ENCODE measurements at places on chromosomes 13 and 19.

GRCh38 chr13:87872813-87873212, 201.6 kb downstream of the SLITRK5 start:
- no peak for DNase-seq

- no peak for DNase-seq
Measured at GRCh38 chr19:4690361-4690760, 20.2 kb upstream of the MYDGF start.

DNA sequence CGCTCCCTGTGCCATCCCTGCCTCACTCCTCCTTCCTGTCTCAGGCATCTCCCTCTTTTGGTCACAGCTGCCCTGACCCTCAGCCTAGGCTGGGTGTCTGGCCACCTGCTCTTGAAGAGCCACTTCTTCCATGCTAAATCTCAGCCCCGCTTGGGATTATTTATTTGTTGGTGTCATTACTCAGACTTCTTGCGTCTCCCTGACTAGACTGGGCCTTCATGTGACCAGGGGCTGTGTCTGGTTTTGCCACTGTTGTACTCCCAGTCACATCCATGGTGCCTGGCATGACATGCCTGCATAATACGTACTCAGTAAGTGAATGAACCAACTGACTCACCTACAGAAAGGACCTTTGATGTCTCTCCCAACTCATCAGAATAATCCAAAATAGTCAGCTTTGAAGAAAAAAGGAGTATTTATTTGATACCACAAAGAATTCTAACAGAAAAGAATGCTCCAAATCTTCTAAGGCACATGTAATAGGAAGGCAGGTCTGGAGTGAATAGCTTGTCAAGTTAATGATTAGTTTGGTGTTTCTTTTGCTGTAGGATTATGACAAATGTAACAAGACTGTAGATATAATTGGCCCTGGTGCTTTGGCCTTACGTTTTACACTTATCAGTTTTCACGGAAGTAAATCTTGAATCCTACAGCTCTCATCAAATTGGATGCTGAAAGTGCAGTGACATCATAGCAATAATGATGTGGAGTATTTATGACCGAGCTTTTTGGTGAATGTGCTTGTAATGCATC, 84.0 kb downstream of the ALOX5AP start:
- DNase-seq, result no peak

DNA sequence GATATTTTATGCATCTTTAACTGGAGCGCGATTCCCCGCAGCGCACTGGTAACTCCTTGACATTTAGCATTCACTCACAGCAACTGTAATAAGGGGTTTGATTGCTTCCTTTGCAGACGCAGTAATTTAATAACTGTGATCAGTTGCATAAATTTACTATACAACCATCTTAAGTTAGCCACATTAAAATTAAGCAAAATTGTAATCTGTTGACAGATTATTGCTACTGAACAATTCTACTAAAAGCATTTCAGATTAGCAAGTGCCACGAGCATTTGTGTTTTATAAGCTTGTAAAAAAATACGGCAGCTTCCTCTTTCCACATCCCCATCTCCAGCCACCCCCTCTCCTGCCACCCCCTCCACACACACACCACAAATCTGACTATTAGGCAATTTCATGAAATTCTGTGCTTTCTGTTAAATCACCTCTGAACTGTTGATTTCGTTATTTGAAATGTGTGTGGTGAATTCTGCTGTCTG, 44.4 kb downstream of the TSHZ3 start:
- no peak for DNase-seq

- DNase-seq, result no peak
Measured at GRCh38 chr19:2732157-2732725, 7.6 kb downstream of the SLC39A3 start.

DNA sequence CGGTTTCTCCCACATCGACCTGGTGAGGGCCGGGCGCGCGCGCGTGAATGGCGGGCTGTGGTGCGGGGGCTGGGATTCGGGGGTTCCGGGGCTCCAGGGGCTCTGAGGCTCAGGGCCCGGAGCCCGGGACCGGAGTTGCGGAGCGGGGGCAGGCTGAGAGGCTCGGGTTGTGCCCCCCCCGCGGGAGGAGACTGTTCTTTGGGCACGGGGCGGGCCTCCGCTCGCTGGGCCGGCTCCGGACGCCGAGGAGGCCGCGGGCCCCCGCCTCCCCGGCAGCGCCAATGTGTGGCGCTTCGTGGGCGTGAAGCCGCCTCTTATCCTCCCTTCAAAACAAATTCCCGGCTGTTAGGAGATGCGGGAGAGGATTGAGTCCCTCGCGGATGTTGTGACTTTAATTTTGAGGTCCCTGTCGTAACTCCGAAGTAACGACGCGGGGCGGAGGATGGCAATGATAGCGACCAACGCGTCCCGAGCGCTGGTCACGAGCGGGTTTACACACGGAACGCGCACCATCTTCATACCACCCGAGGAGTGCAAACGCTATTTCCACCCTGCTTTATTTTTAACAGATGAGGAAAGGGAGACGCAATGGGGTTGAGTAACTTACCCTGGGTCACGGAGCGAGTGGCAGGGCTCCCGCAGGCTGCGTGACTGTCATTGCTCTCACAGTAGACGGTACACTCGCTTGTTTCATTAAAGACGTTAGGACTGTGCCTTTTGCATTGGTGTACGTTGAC, 536 bp downstream of the UBA2 start:
- no peak for DNase-seq

DNA sequence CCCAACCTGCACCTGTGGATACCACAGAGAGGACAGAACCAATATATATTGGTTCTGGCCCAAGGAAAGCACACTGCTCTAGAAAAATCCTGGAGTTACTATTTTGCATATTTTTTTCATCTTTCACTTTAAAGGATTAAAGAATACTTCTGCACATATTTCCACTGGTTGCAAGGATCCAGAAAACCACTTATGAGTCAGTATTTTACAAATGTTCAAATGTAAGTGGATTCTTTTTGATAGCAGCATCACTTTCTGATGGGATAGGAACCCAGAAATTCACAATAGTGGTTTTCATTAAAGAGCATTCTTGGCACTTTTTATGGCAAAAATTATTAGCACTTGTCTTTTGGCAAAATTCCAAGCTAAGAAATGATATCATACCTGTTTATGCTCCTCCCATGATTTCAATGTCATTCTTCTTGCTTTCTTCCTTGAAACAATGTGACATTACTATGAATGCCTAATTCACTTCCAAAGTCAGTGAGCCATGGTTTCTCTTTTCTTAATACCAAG, 38.2 kb downstream of the MZT1 start:
- no peak for DNase-seq
